Left forelimb (tissue), 1 donor: ENCODE measurements at places on chromosomes 7 and 10.

DNA sequence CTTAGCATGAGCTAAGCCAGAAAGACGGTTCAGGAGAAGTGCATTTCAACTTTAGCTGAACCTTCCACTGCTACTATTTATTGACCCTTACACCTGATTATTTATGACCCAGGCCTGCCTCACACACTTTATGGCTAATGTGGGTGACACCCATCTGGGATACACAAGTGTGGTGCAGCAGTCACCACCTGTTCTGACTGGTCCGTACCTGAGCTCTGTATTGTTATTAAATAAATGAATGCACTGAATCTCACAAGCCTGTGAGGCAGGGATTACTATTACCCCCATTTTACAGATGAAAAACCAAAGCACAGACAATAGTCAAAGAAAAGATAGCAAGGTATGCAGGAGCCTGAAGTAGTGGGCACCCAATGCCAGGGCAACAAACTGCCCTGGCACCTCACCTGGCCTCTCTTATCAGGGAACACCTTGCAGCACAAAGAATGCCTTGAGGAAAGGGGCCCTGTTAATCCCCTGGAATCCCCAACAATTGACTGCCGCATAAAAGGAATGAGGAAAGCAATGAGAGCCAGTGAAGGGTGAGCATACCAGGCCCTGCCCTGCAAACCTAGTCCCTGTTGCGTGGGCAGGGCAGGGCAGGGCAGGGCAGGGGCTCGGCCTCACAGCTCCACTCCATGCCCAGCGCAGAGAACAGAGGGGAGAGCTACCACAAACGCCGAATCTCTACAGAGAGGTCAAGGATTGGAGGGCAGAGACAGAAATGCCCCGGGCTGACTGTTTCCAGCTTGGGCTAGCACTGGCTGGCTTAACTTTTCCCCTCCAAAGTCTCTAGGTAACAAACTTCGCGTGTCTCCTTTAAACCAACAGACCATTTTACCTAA, 1.3 kb downstream of the ANXA11 start:
- DNase-seq: no peak

- no peak for DNase-seq
Observed at GRCh38 chr10:50740293-50740648, 535 bp downstream of the ASAH2B start.

DNA sequence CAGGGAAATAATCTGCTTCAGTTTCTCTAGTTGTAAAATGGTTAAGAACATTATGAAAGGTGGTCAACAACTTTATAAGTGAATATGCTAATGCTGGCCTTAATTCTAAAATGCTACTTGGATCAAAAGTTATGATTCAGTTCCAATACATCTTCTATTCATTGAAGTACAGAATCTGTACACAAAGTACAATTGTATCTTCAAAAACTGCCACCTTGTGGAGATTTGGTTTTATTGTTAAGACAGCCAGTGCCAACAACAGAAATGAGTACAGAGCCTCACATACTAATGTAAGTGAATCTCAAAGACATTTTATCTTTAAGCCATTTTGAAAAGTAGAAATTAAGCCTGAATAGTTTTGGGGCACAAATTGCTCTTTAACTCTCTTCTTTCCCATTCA, 194.0 kb downstream of the CFTR start:
- DNase-seq: no peak

DNA sequence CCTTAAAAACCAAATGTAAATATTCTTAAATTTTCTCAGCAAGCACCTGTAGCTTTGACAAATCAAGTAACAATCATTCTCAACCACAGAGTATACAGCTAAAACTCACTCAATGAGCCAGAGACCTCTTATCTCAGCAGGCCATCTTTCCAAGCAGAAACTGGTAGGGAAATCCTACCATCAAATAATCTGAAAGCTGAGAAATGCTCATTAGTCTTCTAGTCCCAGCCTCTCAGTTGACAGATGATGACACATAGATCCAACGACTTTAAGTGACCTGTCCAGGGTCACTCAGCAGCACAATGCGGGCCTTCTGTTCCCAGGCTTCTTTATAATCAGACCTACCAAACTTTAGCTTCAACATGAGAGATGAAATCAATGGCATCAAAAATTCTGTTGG, 184.6 kb downstream of the SGMS1 start:
- no peak for DNase-seq

- DNase-seq: no peak
Observed at GRCh38 chr7:155161690-155162089, 91.6 kb downstream of the HTR5A start.

DNA sequence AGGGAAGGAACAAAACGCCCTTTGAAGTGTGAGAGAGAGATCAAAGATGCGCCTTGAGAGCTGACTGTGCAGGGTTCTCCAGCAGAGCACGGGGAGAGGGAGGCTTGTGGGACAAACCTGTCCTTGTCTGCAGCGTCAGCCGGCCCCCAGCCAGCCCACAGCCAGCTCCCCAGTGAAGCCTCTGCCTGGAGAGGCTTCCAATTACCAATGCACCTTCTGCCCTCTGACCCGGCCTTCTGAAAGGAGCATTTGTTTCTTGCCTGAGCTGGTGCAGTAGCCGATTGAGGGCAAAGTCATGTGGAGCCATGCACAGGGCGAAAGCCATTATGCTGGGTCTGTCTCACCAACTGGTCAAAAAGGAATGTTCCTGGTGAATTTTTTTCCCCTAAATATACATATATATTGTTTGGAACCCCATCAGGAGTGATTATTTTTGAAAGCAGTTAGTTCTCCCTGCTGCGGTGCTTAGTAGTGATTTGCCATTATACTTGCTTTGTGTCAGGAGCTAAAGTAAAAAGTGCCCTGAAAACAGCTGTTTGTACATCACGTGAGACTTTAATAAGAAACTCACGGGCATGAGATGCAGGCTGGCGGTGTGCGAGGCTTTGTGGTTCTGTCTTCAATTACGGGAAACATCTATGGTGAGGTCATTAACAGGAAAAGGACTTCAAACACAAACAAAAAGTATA, 268.6 kb downstream of the KLF6 start:
- DNase-seq: no peak
